ENCODE measurements at places on chromosomes 11 and 22.

DNA sequence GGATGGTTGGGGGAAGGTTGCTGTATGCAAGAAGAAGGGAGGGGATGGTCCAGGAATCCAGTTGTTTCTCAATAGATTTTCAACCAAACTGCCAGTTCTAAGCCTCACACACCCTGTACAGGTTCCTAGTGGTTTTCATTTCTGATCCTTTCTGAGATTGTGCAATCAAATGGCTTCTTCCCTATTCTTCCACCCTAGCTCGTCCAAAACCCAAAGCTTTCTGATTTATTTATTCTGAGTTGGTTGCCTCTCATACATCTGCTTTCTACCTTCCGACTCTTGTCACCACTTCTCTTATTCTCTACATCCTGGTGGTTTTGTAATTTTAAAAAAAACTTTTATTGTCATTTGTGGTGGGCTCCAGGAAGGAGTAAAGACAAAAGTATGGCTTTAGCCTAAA, 12.6 kb downstream of the OR5A2 start:
- DNase-seq: no peak

DNA sequence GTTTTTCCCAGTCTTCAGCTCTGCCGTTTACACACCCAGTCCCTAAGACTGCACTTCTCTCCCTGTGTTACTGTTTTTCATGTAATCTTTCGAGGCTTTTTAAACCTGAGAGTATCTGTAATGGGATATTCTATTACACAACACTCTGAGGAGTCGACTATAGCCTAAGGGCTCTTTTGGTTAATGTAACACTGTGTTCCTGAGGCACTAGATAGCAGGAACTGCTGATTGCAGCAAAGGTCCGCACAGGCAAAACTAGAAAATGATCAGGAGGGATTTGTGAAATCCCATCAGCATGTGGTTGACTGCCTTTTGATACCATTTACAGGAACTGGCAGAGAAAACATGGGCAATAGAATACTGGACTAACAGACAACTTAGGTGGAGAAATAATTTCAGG, 512.3 kb upstream of the RAG2 start:
- DNase-seq: no peak

- peak; percentile 85 for DNase-seq
Measured at GRCh38 chr11:67373648-67374570, 511 bp upstream of the CLCF1 start.

- DNase-seq: no peak
Measured at GRCh38 chr11:83717537-83717936, 431.4 kb upstream of the CCDC90B start.

DNA sequence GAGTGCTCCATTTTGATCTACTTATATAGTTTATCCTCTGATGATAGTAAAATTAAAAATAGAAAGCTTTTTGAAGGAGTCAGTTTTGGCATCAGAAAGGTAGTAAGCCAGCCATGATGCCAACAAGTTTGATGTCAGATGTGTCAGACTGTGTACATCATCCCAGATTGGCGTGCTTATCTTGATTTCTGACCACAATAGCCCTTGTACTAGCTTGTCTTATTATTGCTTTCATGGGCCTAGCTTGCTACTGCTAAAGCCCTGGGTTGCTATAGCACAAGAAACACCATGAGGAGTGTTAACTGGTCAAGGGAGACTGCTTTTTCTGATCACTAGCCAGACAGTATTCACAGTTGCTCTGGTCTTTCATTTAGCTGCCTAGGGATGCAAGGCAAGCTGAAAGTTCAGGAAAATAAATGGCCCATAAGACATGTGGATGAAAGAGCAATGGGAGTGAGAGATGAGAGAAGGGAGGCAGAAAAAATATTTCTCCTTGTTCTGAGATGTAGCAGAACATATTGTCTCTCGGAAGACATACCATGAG, 1038.5 kb downstream of the JRKL start:
- DNase-seq: no peak

DNA sequence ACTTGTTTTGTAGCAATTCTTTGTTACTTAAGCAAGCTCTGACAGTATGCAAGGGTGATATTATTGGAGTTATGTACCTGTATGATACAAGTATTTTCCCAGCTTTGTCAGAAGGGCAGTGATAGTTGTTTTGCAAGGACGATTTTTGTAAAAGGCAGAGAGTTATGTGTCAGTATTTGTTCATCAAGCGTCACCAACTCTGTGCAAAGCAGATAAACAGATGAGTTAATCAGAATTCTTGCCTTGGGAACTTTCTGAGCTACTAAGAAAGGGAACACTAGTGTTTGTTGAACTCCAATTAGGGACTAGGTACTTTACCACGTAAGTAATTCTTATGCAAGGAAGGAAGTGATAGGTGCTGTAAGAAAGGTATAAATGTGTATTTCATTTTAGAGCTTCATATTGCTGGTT, 1.4 kb downstream of the USP47 start:
- peak; percentile 35 for DNase-seq

DNA sequence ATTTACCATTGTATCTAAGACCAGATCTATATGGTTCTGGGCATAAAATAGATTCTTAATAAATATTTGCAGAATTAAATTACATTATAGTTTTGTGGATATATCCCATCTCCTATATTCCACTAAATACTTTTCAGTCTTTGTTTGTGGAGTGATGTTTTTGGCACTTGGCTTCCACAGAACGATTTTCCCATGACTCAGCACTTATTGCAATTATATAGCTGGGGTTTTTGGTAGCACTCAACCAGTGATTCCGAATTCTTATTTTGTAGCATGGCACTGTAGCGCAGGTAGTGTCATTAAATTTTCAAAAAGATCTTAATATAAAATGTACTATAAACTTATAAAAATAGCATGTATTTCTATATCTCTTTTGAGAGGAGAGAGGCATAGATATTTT, 221.2 kb downstream of the TRPC6 start:
- DNase-seq: no peak
